ENCODE measurements at places on chromosomes 7 and 10. TPM values are rescaled to one million over a fixed set of nuclear protein-coding genes. Genes with fewer than 3 reads are reported as not detected.
A peak's percentile ranks its signal among the peaks of the same experiment; 100 is the strongest.

DNA sequence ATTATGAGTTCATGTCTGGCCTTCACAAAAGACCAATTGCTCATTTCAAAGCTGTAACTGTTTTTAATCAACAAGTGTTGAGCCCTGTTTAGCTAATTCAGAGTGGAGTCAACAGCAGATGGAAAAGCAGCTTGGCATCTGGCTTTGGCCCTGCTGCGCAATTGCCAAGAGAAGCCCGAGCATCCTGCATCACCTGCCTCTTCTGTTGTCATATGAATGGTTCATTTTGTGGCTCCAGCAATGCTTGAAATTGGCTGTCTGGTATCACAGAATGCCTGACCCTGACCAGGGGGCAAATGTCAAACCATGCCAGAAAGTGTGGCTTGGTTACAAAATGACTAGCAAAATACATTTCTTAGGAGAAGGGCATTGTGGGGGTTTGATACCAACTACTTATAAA, 296.5 kb upstream of the PHF14 start:
- no peaks in the 10 kb centered on the region for H3K4me1 ChIP-seq
- H3K27me3 ChIP-seq = no peaks in the 10 kb centered on the region
- no peak overlapping the region for H3K4me3 ChIP-seq
- H3K36me3 ChIP-seq = no peaks in the 10 kb centered on the region

- H3K36me3 ChIP-seq = no peaks in the 10 kb centered on the region
- H3K4me3 ChIP-seq = peak overlapping the region; percentile 36
- H3K27ac ChIP-seq = peak overlapping the region; percentile 61
- peaks cover 73% of the 10 kb centered on the region for H3K4me1 ChIP-seq
- H3K27me3 ChIP-seq = no peaks in the 10 kb centered on the region
Observed at GRCh38 chr10:72257051-72257892, 16.5 kb upstream of the DDIT4 start.

DNA sequence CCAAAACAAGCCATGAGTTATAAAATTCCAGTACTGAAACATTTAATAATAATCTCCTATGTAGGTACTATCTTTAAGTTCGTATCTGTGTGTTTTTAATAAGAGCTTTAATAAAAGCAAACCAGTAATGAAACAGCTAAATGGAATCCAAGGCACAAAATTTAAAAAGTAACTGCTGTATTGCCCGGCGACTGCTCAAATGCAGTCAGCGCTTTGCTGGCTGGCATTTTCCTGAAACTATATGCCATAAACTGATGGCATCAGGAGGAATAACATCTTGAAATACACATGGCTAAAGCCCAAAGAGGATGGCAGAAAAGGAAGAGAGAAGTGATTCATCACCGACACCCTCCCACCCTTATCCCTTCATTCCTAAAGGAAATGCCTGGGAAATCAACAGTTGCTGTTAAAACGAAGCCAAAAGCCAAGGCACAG, 133.1 kb downstream of the CUBN start:
- H3K4me3 ChIP-seq = no peak overlapping the region
- no peak for DNase-seq
- H3K27me3 ChIP-seq = no peaks in the 10 kb centered on the region
- no peak overlapping the region for H3K27ac ChIP-seq

DNA sequence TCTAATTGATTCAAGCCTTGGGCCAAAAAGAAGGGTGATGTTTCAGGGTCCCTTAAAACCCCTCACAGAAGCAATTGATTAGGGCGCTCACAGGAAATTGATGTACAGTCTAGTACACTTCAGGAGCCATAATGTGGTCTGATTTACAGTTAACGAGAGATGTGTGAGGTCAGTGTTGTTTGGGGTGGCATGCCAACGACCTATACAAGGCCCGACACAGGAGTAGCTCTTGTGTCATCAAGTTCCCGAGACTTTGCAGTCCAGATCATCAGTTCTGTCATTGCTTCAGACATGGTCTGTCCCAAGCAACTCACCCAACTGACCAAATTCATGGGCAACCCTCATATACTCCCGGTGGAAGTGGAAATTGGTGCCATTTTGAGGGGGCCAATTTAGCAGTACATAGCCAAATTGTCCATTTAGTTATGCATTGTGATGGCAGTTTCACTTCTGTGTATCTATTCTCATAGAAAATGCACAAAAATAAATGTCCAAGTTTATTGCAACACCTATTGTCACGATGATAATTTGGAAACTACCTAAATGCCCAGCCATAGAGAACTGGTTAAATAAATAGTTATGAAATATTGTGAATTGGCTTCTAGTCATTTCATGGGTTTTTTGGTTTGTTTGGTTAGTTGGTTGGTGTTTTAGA, 18.0 kb upstream of the ARID5B start:
- DNase-seq = no peak
- no peak overlapping the region for H3K4me3 ChIP-seq
- peaks cover under 1% of the 10 kb centered on the region for H3K27me3 ChIP-seq
- H3K27ac ChIP-seq = peak overlapping the region; percentile 95

DNA sequence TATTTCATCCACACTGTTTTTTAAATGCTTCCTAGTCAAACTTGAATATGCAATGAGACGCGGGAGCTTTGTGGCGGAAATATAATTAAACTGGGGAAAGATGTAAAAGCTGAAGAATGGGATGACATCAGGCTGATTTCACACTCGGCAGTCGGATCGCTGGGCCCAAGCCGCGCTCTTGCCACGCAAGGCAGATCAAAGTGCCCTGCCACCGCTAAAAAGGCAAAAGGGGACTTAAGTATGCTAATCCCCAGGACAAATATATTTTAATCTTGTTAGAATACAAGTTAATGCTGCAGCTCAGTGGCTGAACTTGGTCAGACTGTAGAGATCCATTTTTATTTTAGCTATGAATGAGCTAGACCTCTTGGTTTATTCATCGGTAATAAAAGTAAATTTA, 13.8 kb downstream of the EN2 start:
- no peak overlapping the region for H3K4me3 ChIP-seq
- H3K36me3 ChIP-seq = no peaks in the 10 kb centered on the region
- no peak overlapping the region for H3K27ac ChIP-seq
- peaks cover 100% of the 10 kb centered on the region for H3K27me3 ChIP-seq
- H3K4me1 ChIP-seq = peaks cover 16% of the 10 kb centered on the region
- no peak for DNase-seq

- no peak overlapping the region for H3K4me3 ChIP-seq
- no peaks in the 10 kb centered on the region for H3K4me1 ChIP-seq
- no peak for DNase-seq
- peaks cover 11% of the 10 kb centered on the region for H3K27me3 ChIP-seq
- H3K27ac ChIP-seq = no peak overlapping the region
Observed at GRCh38 chr7:126774077-126774476, 478.7 kb downstream of the GRM8 start.

DNA sequence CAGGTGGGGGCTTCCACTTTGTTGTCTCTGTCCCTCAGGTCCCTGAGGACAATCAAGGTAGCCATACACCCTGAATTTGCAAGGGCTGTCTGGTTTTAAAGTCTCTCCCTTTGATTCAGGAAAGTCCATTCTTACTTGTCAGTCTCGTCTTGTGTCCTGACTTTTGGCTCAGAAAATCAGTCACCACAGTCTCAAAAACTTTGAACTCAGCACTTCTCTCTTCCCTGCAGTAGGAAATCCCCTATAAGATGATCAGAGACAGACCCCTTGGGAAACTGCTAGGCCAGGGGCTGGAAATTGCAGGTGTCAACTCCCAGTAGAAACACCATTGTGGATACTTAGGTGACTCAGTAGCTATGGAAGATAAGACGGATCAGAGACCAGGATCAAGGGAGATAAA, 73.1 kb downstream of the CDC123 start:
- H3K4me3 ChIP-seq = no peak overlapping the region
- no peak overlapping the region for H3K27ac ChIP-seq
- no peak for DNase-seq

Gene LDB3
- 0.20 TPM for total RNA-seq

Gene NAT16
- not detected for total RNA-seq

Gene ATP6V0A4
- total RNA-seq = not detected

Gene NUTM2D
- 1.9 TPM for total RNA-seq

All from activated naive CD8-positive, alpha-beta T cell treated with anti-CD3 and anti-CD28 coated beads for 36 hours (primary cell).